ENCODE measurements at places on chromosomes 1 and 21.

- no peak for DNase-seq
Observed at GRCh38 chr1:221487781-221488524, 253.9 kb downstream of the DUSP10 start.

DNA sequence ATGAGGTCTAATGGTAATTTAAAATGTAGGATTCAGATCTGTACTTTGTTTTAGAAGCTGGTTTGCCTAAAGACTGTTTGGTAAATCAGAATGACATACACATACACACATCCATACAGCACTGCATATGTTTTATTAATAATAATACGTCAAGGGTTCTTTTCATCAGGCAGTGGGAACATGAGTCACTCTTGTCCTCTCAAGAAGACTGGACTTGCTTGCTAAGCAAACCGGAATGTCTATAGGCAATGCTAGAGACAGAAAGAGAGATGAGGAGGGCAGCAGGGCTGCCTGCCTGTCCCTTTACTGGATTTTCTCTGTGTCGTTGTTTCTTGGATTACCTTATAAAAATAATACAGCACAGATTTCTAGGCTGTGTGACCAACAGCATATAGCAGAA is 119.1 kb upstream of the GALNT2 start:
- no peak for DNase-seq

DNA sequence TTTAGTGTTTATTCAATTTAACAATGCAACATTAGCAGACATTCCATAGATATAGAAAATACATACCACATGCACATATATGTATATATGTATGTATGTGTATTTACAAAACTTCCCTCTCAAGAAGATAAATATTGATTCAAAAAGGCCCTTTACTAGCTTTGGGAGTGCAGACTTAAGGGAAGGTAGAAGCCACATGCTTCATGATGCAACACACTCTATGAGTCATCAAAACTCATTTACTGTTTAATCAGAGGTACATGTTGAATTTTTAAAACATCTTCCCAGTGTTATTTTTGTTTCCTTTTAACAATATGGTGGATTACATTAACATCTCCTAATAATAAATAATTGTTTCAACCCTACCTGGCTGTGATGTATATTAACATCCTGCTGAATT is 61.4 kb upstream of the KIRREL1 start:
- DNase-seq, result no peak

- DNase-seq, result no peak
Observed at GRCh38 chr1:178947677-178947981, 76.8 kb upstream of the ANGPTL1 start.

- no peak for DNase-seq
Observed at GRCh38 chr21:24112020-24112419, 1495.3 kb downstream of the MRPL39 start.

- DNase-seq, result no peak
Observed at GRCh38 chr1:16209847-16210407, 2.5 kb downstream of the ARHGEF19 start.

DNA sequence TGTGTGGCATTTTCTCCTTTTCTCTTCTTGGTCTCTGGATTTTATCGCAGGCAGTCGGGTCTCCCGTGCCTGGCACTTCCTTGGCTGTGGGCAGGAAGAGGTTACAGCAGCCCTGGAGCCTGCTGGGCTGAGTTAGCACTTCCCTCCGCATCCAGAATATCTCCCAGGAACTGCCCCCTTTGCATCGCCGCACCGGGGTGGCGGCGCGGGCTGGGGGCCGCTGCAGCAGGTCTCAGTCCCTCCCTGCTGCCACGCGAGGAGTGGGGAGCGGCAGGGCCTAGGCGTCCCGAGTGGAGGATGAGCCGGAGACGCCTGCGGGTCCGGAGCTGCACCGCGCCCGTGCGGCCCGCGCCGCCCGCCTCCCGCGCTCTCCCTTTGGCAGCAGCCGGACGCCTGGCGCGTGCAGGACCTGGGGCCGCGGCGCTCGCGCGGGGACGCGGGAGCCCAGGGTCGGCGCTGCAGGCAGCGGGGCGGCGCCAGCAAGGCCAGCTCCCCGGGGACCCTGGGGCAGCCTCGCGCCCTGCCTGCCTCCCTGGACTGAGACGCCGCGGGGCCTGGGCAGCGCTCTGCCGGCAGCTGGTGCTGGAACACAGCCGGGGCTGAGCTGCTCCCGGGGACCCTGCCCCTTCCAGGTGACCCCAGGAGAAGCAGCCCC is 192.8 kb downstream of the PRDM2 start:
- no peak for DNase-seq

DNA sequence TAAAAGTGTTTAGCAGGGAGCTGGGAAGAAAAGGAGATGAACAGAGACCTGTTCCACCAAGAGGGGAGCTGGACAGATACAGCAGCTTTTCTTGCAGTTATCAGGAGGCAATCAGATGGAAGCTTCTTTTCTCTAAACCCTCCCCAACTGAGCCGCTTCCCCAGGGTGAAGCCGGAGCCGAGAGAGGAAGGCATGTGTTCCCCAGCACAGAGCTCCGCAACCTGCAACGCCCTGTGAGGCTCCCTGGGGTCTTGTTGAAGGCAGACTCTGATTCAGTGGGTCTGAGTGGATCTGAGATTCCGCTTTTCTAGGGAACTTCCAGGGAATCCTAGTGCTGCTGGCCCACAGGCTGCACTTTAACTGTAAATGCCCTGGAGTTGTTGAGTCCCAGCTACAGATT is 139.1 kb upstream of the COA6 start:
- DNase-seq, result no peak

Measured in DMS 273 treated with DMSO at 0.1 percent for 48 hours (cell line).